GM12864 (cell line): ENCODE measurements at places on chromosomes 3 and 15.

GRCh38 chr3:135023996-135024658 is 229.1 kb downstream of the EPHB1 start:
- no peak for DNase-seq

- DNase-seq, result no peak
Observed at GRCh38 chr15:43625106-43625505, 6.5 kb upstream of the STRC start.

- DNase-seq, result no peak
Observed at GRCh38 chr3:140399871-140400270, 278.0 kb upstream of the TRIM42 start.

DNA sequence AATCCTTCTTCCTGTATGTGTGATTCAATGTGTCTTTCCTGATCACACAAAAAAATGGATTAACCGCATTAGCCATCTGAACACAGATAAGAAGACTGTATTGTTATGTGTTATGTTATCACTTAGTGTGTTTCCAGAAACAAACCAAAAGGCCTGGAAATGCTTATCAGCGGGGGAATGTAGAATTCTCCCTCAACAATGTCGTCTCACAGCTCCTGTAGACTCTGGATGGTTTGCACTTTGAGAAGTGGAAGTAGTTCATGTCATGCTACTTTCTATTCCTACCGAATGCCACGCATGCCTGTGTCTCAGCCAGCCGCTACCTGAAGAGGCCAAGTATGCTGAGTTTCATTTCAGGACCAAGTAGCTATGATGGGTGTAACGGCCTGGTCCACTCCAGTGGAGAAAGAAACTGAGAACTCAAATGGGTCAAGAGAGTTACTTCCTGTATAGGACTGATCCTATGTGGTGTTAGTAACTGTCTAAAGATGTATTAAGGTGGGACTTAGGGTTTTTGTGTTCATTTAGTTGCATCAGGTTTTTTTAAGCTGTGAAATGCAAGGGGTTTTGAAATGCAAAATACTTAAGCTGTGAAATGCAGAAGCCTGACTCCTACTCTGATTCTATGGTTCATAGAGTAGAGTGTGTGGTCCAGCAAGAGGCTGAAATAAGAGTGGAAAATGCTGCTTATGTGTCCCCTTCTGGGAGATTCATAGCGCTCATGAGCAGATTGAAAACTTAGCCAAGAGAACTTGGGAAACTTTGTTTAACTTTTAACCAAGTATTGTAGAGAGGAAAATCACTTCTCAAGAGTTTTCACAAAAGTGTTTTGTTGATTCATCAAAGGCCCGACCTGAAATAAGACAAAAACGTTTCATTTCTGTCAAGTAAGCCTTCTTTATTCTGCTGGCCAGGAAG is 118.5 kb upstream of the LMOD3 start:
- peak; percentile 19 for DNase-seq
